HT-29 (cell line): ENCODE measurements at places on chromosomes 2 and 18. TPM values are rescaled to one million over a fixed set of nuclear protein-coding genes. Genes with fewer than 3 reads are reported as not detected.

GRCh38 chr2:158809816-158810215 lies 14.7 kb downstream of the DAPL1 start:
- DNase-seq, result no peak

DNA sequence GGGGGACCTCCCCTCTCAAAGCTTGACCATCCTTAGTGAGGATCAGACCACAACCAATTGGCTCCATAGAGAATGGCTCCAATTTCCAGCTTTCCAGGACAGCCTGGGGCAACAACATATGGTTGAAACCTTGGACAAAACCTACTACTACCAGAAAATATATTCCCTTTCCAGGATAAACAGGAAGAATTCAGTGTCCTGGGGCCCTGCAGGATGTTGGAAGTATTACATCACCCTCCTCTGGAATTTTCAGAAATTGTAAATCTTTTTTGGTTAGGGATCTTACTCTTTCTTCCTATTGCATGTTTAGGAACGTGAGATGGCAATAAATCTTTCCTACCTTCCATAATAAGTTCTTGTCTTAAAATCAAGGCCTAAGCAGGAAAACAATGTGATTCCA lies 158.9 kb upstream of the MEIS1 start:
- DNase-seq, result no peak

DNA sequence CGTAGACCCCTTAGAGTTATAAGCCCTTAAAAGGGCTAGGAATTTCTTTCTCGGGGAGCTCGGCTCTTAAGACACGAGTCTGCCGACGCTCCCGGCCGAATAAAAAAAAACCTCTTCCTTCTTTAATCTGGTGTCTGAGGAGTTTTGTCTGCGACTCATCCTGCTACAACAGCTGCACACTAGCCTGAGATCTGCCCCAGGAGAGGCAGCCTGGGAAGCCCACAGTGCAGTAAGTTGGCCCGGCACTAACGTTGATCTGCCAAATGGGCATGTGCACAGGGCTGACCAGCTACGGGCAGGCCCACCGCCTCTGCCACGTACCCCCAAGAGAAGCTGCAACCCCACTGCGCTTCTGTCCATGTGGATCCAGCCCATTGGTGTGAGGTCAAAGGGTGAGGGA lies 8.4 kb upstream of the LIMS2 start:
- DNase-seq, result no peak

RUFY4 gene
- total RNA-seq, result not detected in 2 replicates

UGT1A6 gene
- 18.3 and 24.2 TPM in 2 replicates for total RNA-seq
